Activated naive CD8-positive, alpha-beta T cell treated with anti-CD3 and anti-CD28 coated beads, Interleukin-2, amount 10 ng/mL, durations not matched to agents 7 days and 5 days (primary cell): ENCODE measurements at places on chromosomes 7 and 10. TPM values are rescaled to one million over a fixed set of nuclear protein-coding genes. Genes with fewer than 3 reads are reported as not detected.
A peak's percentile ranks its signal among the peaks of the same experiment; 100 is the strongest.

DNA sequence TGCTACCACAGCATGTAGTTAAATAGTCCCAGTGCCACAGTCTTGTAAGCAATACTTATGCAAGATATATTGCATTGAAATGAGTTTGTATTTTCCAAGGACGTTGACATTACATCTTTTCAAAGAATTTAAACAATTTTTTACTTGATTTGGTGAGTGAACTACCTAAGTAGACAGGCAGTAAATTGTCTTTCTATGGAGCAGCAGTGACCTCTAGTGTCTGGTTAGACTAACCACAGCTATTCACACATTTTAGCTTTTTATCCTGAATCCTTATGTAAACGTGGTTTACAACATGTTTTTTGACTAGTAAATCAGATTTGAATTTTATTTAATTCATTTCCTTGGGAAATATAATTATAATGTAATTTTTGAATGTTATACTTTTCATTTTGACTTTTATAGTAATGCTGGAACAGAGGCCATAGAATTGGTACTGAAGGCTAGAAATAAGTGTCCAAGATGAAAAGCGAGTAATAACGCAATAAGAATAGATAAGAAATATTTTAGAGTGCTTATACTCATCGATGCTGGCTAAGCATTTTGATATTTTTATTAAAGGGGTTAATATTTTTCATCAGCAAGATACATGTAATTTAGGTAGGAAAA, 5.6 kb downstream of the LRRTM3 start:
- no peaks in the 10 kb centered on the region for H3K4me1 ChIP-seq
- H3K4me3 ChIP-seq = no peak overlapping the region
- H3K27me3 ChIP-seq = peaks cover 29% of the 10 kb centered on the region
- no peaks in the 10 kb centered on the region for H3K36me3 ChIP-seq
- no peak overlapping the region for H3K27ac ChIP-seq

The HOXA4 gene
- 0.17 TPM for total RNA-seq

The PHKG1 gene
- 2.4 TPM for total RNA-seq

DNA sequence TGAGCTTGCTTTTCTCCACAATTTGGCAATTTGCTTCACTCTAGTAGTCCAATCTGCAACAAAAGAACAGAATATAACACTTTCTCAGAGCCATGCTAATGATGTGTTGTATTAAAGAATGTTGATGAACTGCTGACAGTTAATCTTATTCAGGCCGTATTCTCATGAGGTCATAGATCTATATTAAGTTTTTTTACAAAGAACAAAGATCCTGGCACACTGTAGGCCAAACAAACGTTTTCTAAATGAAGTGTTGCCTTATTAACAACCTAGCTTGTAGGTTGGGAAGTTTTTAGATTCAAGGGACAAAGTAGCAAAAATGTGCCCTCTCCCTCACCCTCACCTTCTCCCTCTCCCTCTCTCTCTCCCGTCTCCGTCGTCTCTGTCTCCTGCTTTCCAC, 6.8 kb downstream of the HILPDA start:
- no peak overlapping the region for H3K27ac ChIP-seq
- no peak overlapping the region for H3K4me3 ChIP-seq
- peaks cover 23% of the 10 kb centered on the region for H3K4me1 ChIP-seq
- DNase-seq = no peak
- H3K36me3 ChIP-seq = peaks cover 31% of the 10 kb centered on the region

The CTTNBP2 gene
- not detected for total RNA-seq

- H3K4me1 ChIP-seq = peaks cover 30% of the 10 kb centered on the region
- no peak for DNase-seq
- peaks cover 10% of the 10 kb centered on the region for H3K36me3 ChIP-seq
- H3K27ac ChIP-seq = peak overlapping the region; percentile 92
Measured at GRCh38 chr10:133393401-133394063, 425 bp upstream of the MTG1 start.

GRCh38 chr7:39758234-39758970, 135.0 kb downstream of the RALA start:
- no peaks in the 10 kb centered on the region for H3K27me3 ChIP-seq
- DNase-seq = no peak
- H3K27ac ChIP-seq = no peak overlapping the region
- peaks cover 9% of the 10 kb centered on the region for H3K4me1 ChIP-seq
- peaks cover 7% of the 10 kb centered on the region for H3K36me3 ChIP-seq
- no peak overlapping the region for H3K4me3 ChIP-seq

- no peaks in the 10 kb centered on the region for H3K36me3 ChIP-seq
- H3K4me3 ChIP-seq = no peak overlapping the region
- H3K4me1 ChIP-seq = no peaks in the 10 kb centered on the region
- H3K27me3 ChIP-seq = peaks cover 8% of the 10 kb centered on the region
Measured at GRCh38 chr7:20172736-20173334, 44.3 kb downstream of the MACC1 start.

DNA sequence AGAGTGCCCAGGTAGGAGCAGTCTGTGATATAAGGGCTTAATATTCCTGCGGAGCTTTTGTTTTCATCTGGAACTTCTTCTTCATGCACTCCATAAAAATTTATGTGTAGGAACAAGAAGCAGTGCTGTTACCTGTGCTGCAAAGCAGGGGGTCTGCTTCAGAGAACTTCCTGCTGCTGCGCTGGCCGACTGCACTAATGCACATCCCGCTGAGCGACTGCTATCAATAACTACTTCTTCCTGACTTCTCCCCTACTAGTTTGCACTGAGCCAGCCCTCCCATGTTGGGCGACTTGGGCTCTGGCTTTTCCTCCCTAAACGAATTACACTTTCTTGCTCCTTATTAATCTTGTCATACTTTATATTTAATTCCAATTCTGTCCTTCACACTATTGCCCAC, 150.3 kb downstream of the NEBL start:
- no peak overlapping the region for H3K4me3 ChIP-seq
- no peak overlapping the region for H3K27ac ChIP-seq
- H3K27me3 ChIP-seq = no peaks in the 10 kb centered on the region
- no peaks in the 10 kb centered on the region for H3K4me1 ChIP-seq

DNA sequence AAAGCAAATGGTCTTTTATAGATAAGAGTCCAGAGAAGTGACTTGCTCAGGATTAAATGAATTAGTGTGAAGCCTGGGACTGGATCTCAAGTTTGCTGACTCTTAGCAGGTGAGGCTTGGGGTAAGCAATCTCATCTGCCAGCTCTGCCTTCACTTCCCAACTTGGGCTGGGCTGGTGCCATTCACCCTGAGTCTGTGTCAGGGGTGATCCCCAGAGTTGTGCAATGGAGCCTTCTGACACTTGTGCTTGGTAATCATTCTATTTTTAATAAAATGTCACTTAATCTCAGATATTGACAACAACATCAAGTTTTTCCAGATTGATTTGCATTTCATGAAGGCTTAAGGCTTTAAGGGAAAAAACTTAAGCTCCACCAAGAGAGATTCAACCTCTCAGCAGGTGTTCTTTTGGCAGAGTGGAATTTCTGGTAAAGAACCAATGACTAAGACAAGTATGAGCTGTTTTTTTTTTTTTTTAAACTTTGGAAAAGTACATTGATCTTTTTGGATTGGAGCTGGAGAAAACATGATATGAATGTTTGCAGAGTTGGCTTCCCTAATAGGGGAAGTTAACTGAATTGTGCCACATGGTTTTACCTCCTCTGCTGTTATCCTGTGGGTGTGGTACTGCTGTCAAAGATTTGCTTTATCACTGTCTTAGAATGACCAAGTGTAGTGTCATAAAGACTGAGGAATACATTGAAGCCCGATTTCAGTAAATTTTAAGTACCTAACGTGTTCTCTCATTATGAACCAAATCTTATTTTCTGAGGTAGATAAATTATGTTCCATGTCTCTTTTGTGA, 48.6 kb upstream of the GPR37 start:
- H3K27me3 ChIP-seq = peaks cover 17% of the 10 kb centered on the region
- no peak overlapping the region for H3K27ac ChIP-seq
- H3K4me3 ChIP-seq = no peak overlapping the region
- H3K4me1 ChIP-seq = no peaks in the 10 kb centered on the region
- no peak for DNase-seq

DNA sequence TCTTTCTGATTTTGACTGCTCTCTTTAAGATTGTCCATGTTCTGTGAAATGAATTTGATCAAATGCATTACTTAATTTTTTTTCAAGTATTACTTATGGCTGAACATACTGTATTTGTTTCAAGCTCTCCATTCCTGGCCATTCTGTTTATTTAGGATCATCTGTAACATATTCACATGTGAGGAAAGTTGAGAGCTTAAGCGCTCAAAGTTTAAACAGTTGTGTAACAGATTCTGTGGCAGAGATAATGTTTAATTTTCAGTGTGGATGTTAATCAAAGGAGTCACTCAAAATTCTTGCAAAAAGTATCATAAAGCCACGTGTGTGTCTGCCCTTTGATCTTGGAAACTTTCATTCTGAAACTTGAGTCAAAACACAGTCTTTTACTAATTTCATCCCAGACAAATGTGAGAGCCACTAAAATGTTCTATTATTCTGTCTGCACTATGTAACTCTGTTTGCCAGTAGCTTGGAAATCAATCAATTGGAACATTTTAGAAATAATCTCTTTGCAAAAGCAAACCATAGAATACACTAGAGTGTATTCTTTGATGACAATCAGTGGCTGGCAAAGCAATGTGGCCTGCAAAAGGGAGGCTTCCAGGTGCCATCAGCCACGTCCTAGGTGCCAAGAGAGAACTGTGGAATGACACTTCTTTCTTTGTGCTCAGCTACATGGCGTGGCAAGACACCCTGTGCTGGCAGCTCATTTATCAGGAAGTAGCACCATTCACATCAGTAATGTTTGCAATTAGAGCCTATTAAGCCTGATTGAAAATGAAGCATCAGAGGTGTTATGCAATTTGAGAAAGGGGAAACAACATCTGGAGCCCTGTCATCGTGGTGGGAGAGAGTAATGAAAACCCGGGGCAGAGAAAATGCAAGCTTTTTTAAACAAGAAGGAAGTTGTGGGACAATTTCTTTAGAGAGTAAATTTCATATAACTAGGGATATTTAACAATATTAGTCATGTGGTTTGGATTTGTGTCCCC, 40.9 kb downstream of the ARL5B start:
- H3K4me3 ChIP-seq = no peak overlapping the region
- H3K27ac ChIP-seq = no peak overlapping the region
- no peaks in the 10 kb centered on the region for H3K4me1 ChIP-seq
- H3K36me3 ChIP-seq = no peaks in the 10 kb centered on the region
- no peak for DNase-seq

GRCh38 chr7:122919643-122920181, 33.5 kb upstream of the CADPS2 start:
- no peaks in the 10 kb centered on the region for H3K27me3 ChIP-seq
- no peaks in the 10 kb centered on the region for H3K36me3 ChIP-seq
- no peak overlapping the region for H3K27ac ChIP-seq
- DNase-seq = no peak
- no peaks in the 10 kb centered on the region for H3K4me1 ChIP-seq

DNA sequence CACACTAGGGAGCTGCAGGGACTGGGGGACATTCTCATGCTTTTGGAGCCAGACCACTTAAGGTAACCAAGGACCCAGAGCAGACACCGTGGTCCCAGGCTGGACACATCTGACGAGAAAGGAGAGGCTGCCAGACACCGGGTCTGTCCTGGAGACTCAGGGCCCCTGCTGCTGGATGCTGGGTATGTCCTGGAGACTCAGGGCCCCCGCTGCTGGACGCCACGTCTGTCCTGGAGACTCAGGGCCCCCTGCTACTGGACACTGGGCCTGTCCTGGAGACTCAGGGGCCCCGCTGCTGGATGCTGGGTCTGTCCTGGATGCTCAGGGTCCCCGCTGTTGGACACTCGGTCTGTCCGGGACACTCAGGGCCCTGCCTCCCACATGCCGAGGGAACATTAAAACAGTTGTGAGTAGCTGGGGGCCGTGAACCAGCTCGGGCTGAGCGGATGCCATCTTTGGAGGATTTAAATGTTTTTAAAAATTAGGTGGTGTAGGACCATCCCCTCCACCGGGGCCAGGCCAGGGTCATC, 249.7 kb downstream of the DNAJB6 start:
- DNase-seq = no peak
- peaks cover 1% of the 10 kb centered on the region for H3K36me3 ChIP-seq
- peaks cover 8% of the 10 kb centered on the region for H3K4me1 ChIP-seq
- H3K27me3 ChIP-seq = peaks cover 60% of the 10 kb centered on the region

The ZNF425 gene
- 1.0 TPM for total RNA-seq

The RNF32 gene
- total RNA-seq = 2.2 TPM

The HOGA1 gene
- total RNA-seq = not detected

The SVOPL gene
- total RNA-seq = 2.5 TPM

- DNase-seq = peak; percentile 41
- H3K27ac ChIP-seq = no peak overlapping the region
- no peaks in the 10 kb centered on the region for H3K4me1 ChIP-seq
- H3K36me3 ChIP-seq = no peaks in the 10 kb centered on the region
Measured at GRCh38 chr10:121886997-121887622, 40.7 kb downstream of the ATE1 start.

DNA sequence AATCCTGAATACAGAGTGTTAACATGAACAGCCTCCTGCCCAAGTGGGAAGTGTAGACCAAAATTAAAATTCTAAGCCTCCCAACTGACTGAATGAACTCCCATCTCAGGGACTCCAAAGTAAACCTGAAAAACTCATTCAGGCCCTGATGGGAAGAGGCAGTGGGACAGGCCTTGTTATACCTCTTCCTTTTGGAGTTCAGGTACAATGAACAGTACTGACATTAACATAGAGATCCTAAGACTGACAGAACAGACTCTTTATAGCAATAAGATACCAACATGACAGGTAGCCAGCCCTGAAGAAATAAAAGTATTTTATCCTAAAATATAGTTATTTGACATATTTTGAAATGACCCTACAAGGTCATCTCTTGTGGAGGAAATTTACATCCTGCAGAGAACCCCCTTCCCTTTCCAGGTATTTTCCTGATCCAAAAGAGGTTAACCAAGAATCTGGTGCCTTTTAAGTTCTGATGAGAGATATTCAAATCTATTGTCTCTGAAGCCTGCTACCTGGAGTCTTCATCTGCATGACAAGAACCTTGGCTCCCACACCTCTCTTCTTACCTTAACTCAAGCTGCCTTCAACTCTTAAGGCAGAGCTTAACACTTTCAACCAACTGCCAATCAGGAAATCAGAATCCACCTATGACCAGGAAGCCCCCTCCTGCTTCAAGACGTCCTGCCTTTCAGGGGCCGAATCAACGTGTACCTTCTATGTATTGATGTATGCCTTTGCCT, 103.3 kb upstream of the PFKP start:
- peaks cover 4% of the 10 kb centered on the region for H3K4me1 ChIP-seq
- H3K36me3 ChIP-seq = no peaks in the 10 kb centered on the region
- no peak overlapping the region for H3K27ac ChIP-seq
- H3K27me3 ChIP-seq = no peaks in the 10 kb centered on the region

The ACSM6 gene
- total RNA-seq = not detected

DNA sequence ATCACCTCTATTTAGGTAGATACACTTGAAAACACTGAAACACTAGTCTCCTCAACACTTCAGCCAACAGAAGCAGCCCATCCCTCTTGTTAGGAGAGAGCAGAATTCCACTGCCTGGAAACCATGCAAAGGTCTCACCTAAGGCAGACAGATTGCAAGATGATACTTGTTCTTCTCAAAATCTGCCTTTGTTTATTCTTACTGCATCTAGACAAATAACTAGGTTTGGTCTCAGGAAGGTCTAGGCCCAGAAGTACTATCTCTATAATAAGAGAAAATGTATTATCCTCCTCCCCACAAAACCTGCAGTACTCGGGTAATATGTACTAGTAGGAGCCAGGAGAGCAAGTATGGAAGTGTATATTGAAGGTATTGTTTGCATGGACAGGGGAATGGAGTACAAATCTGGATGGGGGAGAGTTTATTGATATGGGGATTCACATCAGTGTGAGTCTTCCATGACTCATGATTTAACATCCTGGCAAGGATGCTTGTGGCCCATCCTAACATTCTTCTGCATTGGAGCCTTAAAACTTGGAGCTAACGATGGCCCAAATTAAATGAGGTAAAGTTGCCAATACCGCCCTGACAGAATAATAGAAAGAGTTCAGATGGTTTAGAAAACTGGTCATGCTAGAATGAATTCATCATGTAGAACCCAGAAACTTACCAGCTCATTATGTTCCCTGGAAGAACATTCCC, 109.2 kb downstream of the EPC1 start:
- H3K36me3 ChIP-seq = no peaks in the 10 kb centered on the region
- no peak for DNase-seq
- H3K27me3 ChIP-seq = peaks cover 3% of the 10 kb centered on the region
